ENCODE measurements at places on chromosomes 4 and X.

DNA sequence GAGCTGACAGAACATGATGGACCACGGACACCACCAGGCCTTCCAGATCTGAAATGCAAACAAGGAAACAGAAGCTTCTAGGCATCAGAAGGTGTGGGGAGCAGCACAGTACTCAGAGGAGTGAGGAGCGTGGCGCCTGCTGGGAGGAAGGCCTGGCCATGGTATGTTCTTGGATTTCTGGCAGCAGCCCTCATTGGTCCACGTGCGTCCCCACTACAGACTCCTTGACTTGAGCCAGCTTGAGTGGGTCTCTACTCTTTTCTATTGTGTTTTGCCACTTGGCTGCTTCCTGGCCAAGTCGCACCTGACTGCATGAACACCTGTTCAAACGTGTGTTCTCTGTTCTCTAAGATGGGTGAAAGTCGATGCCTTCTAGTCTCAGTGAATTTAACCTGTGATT, 18.0 kb downstream of the ZNF275 start:
- no peak for DNase-seq

DNA sequence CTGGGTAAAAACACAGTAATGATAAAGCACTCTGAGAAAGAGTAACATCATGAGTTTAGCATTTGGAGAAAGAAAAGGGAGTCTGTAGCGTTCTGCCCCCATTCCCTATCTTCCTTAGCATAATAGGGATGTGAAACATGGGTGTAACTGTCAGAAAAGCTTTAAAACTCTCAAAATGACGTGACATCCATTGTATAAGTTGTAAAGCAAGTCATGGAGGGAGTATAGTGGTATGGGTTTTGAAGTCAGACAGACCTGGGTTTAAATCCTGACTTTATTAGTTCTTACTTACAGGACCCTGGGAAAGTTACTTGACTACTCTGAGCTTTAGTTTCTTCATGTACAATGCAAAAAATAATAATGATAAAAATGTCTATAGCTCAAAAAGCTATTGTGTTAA, 17.1 kb downstream of the FBXO8 start:
- no peak for DNase-seq

DNA sequence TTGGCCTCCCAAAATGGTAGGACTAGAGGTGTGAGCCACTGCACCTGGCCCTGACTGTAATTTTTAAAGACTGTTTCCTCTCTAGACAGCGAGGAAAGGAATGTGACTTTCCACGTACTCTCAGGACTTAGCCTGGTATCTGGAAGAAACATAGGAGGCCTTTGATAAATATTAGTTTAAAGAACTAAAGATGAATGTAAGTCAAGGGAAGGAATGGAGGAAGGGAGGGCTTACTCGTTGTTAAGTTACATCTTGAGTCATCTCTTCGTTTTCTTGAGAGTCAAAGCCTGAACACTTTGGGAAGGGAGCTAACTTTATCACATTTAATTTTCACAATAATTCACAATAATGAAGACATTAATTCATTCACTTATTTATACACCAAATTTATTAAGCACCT, 7.2 kb upstream of the LNX1 start:
- no peak for DNase-seq

GRCh38 chr4:8719421-8719820, 126.9 kb downstream of the CPZ start:
- no peak for DNase-seq

DNA sequence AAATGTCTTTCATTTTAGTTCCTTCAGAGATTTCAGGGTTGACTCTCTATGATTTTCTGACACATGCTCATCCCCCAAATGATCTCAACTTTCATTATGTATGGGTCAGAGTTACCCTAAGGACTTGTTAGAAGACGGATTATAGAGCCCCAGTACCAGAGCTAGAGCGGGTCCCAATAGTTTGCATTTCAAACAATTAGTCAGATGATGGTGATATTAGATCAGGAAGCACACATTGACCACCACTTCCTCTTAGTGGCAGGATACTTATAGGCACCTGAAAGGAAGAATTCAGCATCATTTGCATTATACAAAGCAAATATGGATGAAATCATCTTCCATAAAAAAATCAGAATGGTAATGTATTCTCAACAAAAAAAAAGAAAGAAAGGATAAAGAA, 106.1 kb downstream of the GALNTL6 start:
- no peak for DNase-seq

DNA sequence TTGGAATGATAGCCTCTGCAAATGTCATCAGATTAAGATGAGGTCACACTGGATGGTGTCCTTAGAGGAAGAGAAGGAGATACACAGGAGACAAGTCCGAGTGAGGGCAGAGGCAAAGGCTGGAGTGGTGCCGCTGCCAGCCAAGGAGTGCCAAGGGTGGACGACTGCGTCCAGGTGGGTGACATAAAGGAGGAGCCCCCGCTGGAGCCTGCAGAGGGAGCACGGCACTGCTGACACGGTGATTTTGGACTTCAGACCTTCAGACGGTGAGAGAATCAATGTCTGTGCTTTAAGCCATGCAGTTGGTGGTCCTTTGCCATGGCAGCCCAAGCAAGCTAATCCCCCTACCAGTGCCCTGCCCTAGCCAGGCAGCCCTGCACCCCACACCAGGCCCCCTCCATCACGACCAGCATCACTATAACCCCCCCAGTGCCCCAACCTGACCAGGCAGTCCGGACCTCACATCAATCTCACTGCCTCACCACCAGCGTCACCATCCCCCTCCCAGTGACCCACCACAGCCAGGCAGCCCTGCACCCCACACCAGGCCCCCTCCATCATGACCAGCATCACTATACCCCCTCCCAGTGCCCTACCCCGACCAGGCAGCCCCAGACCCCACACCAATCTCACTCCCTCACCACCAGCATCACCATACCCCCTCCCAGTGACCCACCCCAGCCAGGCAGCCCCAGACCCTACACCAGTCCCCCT, 130.0 kb downstream of the HMX1 start:
- DNase-seq, result no peak

DNA sequence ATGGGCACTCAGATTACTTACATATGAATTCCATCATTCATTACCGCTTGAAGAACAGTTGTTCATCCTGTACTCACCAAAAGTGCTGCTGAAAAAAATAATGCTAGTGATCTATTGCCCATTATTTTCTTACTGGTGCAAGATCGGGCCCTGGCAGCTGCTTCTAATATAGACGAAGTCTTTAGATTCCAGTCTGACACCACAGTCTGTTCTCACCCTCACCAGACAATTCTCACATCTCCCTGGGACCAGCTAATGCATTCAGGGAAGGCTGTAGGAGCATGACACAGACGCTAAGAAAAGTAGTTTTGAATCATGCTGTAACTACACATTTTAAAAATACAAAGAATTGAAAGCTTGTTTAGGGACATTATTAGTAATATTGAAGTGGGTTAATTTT, 13.8 kb downstream of the GEMIN8 start:
- DNase-seq, result no peak

GRCh38 chrX:68832101-68832416, 3.2 kb downstream of the EFNB1 start:
- DNase-seq, result no peak

GRCh38 chr4:76729980-76730379, 168.0 kb downstream of the SOWAHB start:
- DNase-seq, result no peak

GRCh38 chrX:12700745-12701144, 90.5 kb upstream of the PRPS2 start:
- no peak for DNase-seq

GRCh38 chr4:186726426-186727168, 2.9 kb upstream of the FAT1 start:
- DNase-seq, result no peak

DNA sequence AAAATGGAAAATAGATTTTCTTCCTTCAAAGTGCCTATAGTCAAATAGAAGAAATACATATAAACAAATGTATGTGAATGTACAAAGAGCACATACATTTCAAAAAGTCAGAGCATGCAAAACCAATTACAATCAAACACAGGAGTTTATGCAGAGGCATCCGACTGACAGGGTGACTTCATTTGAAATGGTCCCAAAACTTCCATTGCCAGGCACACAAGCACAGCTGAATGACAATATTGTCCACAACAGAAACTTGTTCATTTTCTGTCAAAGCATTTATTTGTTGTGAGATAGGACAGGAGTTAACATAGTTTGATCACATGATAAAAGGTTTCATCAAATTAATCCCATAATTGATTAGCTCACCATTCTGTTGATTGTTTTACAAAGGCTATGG, 96.4 kb upstream of the TTC29 start:
- DNase-seq, result no peak

DNA sequence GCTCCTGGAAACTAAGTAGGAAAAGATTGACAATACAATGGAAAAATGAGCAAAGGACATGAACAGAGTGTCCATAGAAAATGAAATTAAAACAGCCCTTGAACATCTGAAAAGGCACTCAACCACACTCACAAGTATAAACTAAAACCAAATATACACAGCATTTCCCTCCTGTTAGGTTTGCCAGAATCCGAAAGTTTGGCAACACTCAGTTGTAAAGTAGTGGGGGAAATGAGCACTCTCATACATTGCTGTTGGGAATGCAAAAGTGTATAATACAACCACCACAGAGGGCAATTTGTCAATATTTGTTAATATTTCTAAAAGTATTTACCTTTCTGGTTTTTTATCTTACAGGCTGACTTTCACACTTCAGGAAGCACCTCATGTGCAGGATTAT, 84.2 kb upstream of the TMEM164 start:
- no peak for DNase-seq

DNA sequence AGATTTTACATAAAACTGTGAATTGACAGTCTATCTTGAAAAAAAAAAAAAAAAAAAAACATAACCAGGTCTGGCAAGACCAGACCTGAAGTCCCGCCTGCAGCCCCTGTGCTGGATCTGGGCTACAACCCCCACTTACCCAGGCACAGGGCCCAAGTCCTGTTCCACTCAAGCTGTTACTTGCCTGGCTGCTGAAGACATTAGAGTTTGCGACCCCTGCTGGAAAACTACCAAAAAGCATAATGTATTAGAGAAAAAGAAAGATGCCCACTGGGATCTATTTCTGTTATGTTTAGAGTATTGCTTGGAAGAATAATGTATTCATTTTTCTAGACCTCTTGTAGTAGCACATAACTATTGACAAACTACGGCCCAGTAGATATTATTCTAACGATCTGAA, 4.7 kb downstream of the HS3ST1 start:
- DNase-seq, result no peak

DNA sequence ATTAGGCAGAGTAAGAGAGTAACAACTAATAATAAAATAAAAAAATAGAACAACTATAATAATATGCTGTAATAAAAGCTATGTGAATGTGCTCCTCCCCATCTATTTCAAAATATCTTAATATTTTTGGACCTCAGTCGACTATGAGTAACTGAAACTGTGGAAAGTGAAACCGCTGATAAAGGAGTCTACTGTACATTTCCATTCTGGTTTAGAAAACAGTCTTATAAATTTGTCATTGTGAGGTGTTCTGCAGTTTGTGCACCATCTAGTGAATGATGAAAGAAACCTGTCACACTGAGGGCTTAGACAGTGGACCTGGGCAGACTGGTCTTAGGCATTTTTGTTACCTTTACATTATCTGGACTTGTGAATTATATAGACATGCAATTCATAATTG, 42.0 kb downstream of the TMEM150C start:
- DNase-seq, result no peak

DNA sequence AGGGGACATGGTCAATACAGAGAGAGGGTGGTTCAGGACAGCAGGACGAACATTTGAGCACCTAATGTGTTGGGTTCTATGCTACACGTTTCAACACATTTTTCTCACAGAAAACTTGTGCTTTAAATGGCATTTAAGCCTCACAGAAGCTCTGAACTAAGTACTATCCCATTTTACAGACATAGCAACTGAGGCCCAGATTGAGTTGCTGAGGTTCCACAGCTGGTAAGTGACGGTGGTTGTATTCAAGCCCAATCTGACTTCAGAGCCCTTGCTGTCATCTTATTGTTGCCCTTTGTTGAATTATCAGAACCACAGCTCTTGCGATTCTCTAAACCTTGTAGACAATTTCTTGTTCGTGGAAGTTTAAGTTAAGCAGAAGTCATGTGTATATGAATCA, 116.7 kb downstream of the FNIP2 start:
- no peak for DNase-seq

- peak; percentile 40 for DNase-seq
These were observed 45.2 kb downstream of the TRIM2 start for GRCh38 chr4:153249199-153250041.

DNA sequence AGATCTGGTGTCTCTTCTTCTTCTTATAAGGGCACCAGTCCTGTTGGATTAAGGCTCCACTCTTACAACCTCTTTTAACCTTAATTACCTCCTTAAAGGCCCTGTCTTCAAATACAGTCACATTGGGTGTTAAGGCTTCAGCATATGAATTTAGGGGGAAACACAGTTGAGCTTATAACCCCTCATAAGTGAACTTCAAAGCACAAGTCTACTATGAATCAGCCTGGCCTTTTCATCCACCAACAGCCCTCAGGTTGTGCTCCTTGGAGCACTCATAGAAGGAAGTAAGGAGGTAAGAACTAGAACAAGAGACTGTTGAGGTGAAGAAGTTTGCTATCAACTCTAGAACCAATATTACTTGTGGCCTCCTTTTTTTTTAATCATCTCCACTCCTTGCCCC, 18.8 kb upstream of the TBC1D9 start:
- no peak for DNase-seq

DNA sequence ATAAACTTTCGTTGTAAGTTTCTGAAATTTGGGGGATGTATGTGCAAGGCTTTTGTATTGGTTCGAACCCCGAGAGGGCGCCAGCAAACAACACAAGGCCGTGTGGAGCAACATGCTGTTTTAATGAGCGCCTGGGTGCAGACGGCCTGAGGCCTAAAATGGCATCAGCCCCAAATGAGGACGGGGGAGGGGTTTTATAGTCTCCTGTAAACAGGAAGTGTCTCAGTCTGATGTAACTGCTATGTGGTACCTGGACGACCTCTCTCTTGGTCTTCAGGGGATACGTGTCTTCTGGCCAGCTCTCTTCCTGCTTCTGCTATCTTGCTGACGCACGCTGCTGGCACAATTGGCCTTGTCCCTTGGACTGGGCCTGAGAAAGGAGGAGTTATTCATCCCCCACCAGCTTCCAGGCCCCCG, 1348.0 kb downstream of the ADGRL3 start:
- no peak for DNase-seq

- DNase-seq, result no peak
These were observed 25.3 kb downstream of the ARHGEF6 start for GRCh38 chrX:136755411-136755810.

- DNase-seq, result no peak
These were observed 124.7 kb downstream of the CBR4 start for GRCh38 chr4:168885400-168885799.

GRCh38 chrX:9899640-9900111, 67.5 kb upstream of the CLDN34 start:
- DNase-seq, result no peak

Data from activated CD4-positive, CD25-positive, alpha-beta regulatory T cell (primary cell).